Stimulated activated CD4-positive, alpha-beta T cell treated with anti-CD3 and anti-CD28 coated beads, TNF-alpha, amount 100 ng/mL, for 1 hour (primary cell): ENCODE measurements at places on chromosomes 13 and 19.

- DNase-seq, result no peak
Observed at GRCh38 chr19:31269425-31270127, 79.7 kb downstream of the TSHZ3 start.

DNA sequence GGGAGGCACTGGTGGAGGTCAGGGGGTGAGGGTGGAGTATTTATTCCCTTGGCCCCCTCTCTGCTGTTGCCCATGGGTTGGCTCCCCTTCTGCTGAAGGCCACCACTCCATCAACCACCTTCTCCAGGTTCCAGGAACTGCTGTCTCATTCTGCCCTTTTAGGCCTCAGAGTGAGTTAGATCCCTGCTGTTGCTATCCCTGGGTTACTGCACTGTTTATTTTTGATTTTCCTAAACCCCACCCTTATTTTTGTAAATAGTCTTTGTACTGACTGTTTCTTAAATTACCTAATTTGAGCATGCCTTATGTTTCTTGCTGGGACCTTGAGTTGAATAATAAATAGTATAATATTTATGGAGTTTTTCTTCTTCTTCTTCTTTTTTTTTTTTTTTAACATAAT lies 132.8 kb downstream of the RGCC start:
- DNase-seq, result no peak

- DNase-seq, result peak; percentile 17
Observed at GRCh38 chr13:30463787-30464495, 1.8 kb downstream of the HMGB1 start.

DNA sequence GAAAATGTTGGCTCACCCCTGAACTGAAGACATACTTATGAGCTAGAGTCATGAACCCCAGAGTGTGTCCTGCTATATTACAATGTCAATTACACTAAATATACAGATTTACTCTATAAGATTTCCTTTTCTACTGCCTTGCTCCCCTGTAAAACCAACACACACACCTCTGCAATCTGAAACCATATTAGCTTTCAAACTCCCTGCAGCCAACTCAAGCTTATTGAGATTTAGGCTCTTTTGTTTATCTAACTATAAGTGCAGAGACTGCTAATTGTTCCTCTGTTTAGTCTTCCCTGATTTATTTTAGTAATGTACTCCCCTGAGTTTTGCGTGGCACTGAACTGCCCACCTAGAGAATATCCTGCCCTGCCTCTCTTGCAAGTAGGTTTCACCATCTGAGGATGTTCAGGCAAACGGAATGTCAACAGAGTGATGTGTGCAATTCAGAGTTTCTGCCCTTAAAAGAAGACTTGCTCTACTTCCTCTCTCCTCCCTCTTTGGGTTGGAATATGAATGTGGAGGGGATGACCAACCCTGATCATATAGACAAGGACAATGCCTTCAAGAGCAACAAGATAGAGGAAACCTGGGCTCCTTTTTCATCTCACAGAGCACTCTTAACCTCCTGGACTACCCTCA lies 22.3 kb downstream of the FAM216B start:
- no peak for DNase-seq

- DNase-seq, result no peak
Observed at GRCh38 chr19:13668964-13669363, 95.4 kb upstream of the MRI1 start.

GRCh38 chr19:2528675-2529101 lies 52.8 kb downstream of the GADD45B start:
- no peak for DNase-seq

GRCh38 chr13:32895296-32895695 lies 120.9 kb upstream of the KL start:
- no peak for DNase-seq

DNA sequence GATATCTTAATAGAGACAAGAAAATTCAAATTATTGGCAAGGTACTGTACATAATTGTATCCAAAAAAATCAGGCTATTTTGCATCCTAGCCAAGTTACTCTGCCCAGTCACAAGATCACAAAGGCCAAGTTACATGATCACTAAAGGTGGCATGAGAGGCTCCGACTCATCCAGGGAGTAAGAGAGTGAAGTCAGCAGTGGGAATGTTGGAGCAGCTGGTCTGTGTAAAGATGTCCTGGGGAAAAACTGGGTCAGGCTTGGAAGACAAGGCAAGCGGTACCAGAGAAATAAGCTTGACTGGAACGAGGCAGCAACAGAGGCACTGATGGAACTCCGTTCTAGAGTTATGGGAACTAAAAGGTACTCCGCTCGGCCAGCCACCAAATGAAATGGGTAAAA lies 50.2 kb upstream of the PSG2 start:
- no peak for DNase-seq

GRCh38 chr13:93740334-93740733 lies 513.7 kb downstream of the GPC6 start:
- DNase-seq, result no peak

DNA sequence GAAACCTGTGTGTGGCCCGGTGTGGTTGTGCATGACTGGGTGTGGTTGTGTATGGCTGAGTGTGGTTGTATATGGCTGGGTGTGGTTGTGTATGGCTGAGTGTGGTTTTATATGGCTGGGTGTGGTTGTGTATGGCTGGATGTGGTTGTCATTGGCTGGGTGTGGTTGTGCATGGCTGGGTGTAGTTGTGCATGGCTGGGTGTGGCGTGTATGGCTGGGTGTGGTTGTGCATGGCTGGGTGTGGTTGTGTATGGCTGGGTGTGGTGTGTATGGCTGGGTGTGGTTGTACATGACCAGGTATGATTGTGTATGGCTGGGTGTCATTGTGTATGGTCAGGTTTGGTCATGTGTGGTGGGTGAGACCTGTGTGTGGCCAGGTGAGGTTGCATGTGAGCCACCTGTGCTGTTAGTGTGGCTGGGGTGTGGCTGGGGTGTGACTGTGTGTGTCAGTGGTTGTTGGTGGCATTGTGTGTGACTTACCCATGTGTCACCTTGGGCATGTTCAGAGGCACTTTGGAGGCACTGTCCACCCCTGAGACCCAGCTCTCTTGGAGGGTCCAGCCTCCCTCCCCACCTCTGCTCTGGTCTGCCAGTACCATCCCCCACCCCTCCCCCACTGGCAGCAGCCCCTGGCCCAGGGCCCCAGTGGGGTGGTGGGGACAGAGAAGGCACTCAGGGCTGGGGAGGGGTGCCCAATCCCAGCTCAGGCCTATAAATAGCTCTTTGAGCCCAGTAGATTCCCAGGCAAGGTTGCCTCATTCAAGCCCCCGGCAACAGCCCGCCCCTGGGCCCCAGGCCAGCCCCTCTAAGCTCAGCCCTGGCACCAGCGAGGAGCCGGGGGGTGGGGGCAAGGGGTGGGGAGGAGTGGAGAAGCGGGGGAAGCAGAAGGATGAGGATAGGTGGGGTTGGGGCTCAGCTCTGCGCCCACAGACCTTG lies 3.9 kb upstream of the NCAN start:
- DNase-seq, result no peak

- no peak for DNase-seq
Observed at GRCh38 chr13:91563799-91564198, 165.4 kb downstream of the GPC5 start.

GRCh38 chr19:5067678-5068077 lies 98.8 kb downstream of the KDM4B start:
- DNase-seq, result no peak

GRCh38 chr13:46010148-46010547 lies 42.4 kb downstream of the ZC3H13 start:
- no peak for DNase-seq

GRCh38 chr13:32262165-32262564 lies 53.0 kb downstream of the ZAR1L start:
- no peak for DNase-seq

DNA sequence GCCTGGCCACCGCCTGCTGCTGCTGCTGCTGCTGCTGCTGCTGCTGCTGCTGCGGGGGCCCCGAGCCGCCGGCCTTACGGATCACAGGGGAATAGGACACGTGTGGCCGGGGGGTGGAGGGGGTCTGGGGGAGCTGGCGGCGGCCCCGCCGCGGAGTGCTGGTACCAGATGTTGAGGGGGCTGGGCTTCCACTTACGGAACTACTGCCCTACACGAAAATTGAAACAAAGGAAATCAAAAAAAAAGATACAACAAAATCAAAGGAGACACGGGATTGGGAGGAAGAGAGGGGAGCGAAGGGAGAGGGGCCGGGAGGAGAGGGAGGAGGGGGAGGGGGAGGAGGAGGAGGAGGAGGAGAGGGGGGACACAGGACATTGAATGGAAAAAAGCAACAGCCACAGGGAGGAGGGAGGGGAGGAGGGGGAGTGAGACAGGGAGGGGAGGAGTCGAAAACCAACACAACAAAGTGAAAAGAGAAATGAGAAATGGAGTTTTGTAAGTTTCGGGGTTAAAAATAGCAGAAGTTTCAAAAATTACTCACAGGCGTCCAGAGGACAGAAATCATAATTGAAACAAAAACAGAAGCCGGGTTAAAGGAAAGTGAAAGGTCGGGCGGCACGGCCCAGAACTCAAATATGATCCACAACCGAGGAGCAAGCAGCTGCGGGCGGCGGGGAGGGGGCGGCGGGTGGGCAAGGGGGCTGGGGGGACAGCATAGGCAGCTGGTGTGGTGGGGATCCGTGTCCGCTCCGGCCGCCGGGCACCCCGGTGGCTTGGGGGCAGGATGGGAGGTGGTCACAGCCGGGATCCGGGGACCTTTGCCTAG lies 57.8 kb downstream of the IER2 start:
- DNase-seq, result no peak

- DNase-seq, result no peak
Observed at GRCh38 chr13:39189778-39190177, 151.5 kb downstream of the NHLRC3 start.

GRCh38 chr19:46520616-46521015 lies 24.9 kb upstream of the PNMA8B start:
- DNase-seq, result no peak

DNA sequence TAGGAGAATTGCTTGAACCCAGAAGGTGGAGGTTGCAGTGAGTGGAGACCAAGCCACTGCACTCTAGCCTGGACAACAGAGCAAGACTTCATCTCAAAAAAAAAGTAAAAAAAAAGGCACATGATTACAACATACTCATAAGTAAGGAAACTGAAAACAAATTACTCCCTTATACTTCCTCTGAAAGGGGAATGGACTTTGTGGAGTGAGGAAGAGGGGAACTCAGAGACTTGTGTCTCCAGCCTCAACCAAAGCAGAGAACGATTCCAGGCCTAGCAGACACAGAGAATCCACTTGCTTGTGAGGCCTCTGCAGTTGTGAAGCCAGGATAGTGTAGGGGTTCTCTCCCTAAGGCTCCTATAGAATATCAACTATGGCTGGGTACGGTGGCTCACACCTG lies 4.3 kb upstream of the LATS2 start:
- DNase-seq, result no peak

DNA sequence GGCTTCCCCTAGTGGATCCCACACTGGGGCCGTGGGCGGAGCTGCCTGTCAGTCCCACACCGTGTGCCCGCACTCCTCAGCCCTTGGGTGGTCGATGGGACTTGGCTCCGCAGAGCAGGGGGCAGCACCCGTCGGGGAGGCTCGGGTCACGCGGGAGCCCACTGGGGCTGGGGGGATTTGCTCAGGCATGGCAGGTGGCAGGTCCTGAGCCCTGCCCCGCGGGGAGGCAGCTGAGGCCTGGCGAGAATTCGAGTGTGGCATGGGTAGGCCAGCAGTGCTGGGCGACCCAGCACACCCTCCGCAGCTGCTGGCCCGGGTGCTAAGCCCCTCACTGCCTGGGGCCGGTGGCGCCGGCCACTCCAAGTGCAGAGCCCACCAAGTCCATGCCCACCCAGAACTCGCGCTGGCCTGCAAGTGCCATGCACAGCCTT lies 481.7 kb upstream of the PRR20A start:
- no peak for DNase-seq

DNA sequence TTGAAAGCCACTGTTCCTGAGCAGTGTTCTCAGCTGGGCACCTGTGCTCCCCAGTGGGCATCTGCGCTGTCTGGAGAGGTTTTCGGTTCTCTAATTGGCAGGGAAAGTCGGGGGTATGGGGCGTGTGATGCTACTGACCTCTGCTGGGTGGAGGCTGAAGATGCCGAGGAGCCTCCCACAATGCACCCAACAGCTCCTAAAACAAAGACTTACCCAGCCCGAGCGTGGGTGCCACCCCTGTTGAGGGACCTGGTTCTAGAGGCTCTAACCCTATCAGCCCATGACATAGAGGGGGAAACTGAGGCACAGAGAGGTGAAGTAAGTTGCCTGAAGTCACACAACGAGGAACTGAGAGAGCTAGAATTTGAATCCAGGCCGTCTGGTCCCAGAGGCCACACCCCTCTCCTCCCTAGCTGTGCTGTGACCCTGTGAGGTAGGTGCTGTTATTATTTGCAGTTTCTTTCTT lies 2.3 kb downstream of the SPACA4 start:
- no peak for DNase-seq

- DNase-seq, result no peak
Observed at GRCh38 chr19:50384685-50385535, 763 bp downstream of the POLD1 start.

GRCh38 chr19:4811328-4812131 lies 20.0 kb downstream of the TICAM1 start:
- DNase-seq, result peak; percentile 94

GRCh38 chr19:3966051-3967017 lies 4.6 kb downstream of the DAPK3 start:
- no peak for DNase-seq

- no peak for DNase-seq
Observed at GRCh38 chr13:107447591-107447990, 767.7 kb downstream of the LIG4 start.

- no peak for DNase-seq
Observed at GRCh38 chr13:36549755-36550154, 117.5 kb downstream of the CCNA1 start.

GRCh38 chr13:74904556-74904955 lies 577.4 kb downstream of the TBC1D4 start:
- no peak for DNase-seq

GRCh38 chr13:39321574-39321973 lies 281.4 kb downstream of the LHFPL6 start:
- no peak for DNase-seq

GRCh38 chr13:109785141-109785891 lies 1.1 kb downstream of the IRS2 start:
- no peak for DNase-seq

- DNase-seq, result no peak
Observed at GRCh38 chr19:16309643-16310042, 15.0 kb upstream of the KLF2 start.
